Activated T-helper 1 cell treated with anti-CD3 and anti-CD28 coated beads, Interleukin-12 subunit alpha, Interleukin-12 subunit beta, Interleukin-2, Interleukin-4 antibody, amounts not matched to agents 30 ng/mL and 10 ng/mL and 1 ng/mL, durations not matched to agents 14 hours and 24 hours and 36 hours (primary cell): ENCODE measurements at places on chromosomes 2 and 18.

DNA sequence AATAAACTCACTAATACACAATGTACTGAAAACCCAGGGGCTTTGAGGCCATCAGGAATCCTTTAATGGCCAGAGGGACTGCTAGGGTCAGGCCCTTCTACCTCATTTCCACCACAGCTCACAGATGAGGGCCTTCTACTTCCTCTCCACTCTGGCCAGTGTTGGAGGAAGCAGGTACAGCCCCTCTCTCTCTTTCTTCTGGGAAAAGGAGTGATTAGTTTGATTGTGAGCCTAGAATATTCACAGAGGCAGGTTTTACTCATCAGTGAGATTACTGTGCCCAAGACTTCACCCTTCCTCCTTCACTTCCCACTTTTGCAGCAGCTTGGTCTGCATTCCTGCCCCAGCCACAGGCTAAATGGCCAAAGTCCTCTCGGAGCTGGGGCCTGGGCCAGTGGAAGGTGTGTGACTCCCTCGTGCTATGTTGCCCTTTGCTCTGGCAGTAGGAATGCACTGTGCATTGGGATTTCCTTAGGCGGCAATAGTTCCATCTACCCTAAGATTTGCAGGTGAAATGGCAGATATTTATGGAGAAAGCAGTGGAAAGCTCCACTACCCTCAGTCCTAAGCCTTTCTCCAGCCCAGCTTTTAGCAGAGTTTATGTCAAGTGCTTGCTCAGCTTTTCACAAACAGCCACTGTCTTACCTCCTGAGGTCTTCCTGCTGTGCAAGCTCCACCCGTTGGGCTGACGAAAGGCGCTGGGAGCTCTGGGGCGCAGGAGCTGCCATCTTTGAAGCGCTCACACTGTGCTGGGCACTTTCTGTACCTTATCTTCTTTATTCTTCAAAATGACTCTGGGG lies 36.2 kb upstream of the YES1 start:
- no peak for DNase-seq

DNA sequence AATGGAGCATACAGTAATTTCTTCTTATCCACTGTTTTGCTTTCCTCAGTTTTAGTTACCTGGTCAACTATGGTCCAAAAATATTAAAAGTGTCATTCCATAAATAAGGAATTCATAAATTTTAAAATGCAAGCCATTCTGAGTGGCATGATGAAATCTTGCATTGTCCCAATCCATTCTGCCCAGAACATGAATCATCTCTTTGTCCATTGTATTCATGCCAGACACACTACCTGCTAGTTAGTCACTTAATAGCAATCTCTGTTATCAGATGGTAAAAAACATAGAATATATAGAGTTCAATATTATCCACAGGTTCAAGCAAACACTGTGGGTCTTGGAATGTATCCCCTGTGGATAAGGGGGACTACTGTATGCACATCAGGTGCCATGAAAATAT lies 872.2 kb upstream of the NXPH2 start:
- DNase-seq, result no peak

- DNase-seq, result no peak
Observed at GRCh38 chr2:239629926-239630617, 229.3 kb upstream of the HDAC4 start.

- DNase-seq, result no peak
Observed at GRCh38 chr2:229528846-229529245, 185.5 kb downstream of the DNER start.

GRCh38 chr2:1916881-1917280 lies 172.6 kb upstream of the PXDN start:
- no peak for DNase-seq

GRCh38 chr18:22110461-22110924 lies 58.9 kb upstream of the GATA6 start:
- no peak for DNase-seq

GRCh38 chr2:208285853-208286252 lies 19.8 kb downstream of the PIKFYVE start:
- no peak for DNase-seq

DNA sequence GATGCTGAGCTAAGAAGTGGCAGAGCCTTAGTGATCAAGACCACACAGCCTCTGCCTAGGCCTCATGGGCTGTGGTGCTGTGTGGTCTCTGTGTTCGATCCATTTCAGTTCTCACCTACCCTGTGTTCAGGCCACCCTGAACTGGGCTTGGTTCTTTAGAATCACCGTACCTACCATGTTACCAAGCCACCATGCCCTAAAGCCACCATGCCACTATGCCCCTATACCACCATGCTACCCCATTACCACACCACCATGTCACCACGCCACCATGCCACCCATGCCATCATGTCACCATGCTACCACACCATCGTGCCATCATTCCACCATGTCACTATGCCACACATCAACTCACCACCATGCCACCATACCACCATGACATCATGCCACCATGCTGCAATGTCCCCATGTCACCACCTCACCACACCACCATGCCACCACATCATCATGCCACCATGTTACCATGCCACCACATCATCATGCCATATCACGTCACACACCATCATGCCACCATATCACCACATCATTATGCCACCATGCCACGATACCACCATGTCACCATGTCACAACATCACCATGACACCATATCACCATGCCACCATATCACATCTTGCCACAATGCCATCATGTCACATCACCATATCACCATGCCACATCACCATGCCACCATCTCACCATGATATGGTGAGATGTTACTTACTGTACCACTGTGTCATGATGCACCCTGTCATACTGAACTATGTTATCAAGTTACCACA lies 191.0 kb upstream of the ARL4C start:
- no peak for DNase-seq

- no peak for DNase-seq
Observed at GRCh38 chr18:57951117-57951796, 92.8 kb upstream of the NEDD4L start.

- DNase-seq, result no peak
Observed at GRCh38 chr2:15539999-15540398, 21.1 kb downstream of the NBAS start.

GRCh38 chr2:2493496-2493895 lies 162.4 kb upstream of the MYT1L start:
- no peak for DNase-seq

DNA sequence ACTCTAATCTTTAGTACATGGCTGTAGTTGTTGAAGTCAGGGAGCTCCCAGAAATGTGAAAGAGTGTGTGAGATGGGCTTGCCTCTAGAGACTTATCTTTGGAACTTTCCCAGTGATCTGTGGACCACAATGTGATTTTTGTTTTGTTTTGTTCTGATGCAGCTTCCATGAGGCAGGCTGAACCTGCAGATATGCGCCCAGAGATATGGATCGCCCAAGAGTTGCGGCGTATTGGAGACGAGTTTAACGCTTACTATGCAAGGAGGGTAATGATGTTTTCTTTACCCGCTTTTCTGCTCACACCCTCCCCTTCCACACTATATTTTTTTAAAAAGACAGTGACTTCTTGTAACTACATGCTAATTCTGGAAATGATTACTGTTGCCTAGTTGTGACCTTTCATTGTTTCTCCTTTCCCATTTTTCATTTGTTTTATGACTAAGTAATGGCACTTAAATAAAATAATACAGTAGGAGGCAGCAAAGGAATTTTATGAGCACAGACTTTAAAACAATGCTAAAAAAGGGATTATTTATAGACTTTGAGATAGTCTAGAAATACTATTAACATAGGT lies 29.3 kb downstream of the BCL2L11 start:
- DNase-seq, result no peak

GRCh38 chr2:207160115-207160514 lies 5.6 kb downstream of the KLF7 start:
- no peak for DNase-seq

DNA sequence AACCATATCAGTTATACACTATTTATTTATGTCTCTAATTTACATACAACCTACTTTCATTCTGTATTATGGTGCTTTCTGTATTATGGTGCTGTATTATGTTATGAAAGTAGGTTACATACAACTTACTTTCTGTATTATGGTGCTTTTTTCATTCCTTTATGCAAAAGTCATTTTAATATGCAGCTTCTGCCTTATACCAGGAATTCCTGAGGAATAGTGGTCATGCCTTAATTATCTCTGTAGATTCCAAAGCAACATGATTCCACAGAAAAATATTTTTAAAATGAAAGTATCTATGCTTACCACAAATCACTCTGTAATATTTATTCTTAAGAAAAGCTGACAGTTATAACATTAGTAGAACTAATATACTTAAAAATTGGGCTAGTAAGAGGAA lies 922.0 kb upstream of the NRXN1 start:
- no peak for DNase-seq

GRCh38 chr2:139790807-139791752 lies 1010.9 kb upstream of the NXPH2 start:
- no peak for DNase-seq

DNA sequence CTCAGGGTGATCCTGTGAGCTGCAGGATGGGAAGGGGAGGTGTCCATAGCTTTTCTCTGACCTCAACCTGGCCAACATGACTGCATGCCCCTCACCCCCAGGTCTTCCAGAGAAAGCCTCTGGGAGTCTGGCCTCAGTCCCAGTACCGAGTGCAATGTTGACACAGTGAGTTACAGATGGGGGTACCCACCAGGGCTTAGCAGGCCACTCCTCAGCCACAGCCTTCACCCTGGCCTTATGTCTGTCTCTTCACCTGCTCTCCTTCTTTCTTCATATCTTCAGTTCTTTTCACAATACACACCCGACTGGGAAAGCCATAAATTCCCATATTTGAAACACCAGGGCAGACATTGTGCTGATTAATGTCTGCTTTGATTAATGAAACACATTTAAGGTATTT lies 33.5 kb downstream of the AOX1 start:
- no peak for DNase-seq

- DNase-seq, result no peak
Observed at GRCh38 chr2:71685073-71685848, 231.9 kb downstream of the DYSF start.

DNA sequence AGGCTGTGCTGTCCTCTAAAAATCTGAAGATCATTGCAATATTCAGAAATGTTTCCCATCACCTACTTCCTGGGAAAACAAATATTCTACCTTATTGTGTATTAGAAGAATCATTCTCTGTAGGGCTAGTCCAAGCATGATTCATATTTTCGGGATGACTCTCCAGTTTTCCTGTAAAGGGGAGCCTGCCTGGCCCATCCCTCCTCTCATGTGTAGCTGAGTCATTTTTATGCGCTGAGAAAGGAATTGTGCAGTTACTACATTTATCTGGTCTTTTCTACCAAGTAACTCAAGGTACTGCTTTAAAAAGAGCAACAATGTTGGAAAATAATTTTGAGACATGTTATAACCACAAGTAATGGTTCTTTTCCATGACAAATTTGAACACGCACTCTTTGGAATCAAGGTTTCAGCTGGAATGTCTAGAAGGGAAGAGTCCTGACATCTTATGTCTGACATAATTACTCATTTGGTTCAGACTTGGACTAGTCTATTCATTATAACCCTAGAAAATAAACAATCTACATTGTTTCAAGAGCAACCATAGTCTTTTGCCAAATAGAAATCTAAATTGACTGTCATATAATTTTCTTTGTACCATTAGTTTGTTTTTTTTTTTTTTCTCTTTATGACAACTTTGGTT lies 6.6 kb downstream of the DSG3 start:
- DNase-seq, result no peak

DNA sequence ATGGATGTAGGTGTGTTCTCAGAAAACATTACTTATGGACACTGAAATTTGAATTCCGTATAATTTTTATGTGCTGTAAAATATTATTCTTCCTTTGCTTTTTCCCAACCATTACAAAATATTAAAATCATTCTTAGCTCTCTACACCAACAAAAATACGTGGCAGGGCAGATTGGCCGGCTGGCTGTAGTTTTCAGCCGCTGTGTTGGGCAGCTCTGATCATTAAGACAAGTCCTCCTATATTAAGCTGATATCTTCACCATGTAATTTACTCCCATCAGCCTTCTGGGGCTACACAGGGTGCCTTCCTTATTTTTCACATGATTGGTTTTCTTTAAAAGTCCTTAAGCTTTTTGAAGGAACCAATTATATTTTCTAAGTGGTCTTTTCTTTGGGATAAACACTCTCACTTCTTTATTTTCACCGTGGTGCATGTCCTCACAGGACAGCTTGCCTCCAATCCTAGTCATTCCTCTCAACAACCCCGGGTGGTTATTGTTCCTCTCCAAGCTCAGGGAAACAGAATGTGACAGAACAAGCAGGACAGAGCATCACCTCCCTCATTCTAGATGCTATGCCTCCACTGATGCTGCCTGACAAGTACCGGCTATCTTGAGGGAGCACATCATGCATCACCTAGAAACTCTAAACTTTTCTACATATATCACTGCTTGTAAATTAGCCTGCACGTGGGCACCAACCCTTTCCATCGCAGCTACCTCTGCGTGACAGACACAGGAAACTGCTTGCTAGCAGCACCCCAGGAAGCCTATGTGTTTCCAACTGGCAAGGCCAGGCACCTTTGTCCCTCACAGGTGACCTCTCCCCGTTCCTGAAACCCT lies 362.3 kb downstream of the MYCN start:
- no peak for DNase-seq

GRCh38 chr2:33236482-33237385 lies 239.7 kb upstream of the RASGRP3 start:
- no peak for DNase-seq

DNA sequence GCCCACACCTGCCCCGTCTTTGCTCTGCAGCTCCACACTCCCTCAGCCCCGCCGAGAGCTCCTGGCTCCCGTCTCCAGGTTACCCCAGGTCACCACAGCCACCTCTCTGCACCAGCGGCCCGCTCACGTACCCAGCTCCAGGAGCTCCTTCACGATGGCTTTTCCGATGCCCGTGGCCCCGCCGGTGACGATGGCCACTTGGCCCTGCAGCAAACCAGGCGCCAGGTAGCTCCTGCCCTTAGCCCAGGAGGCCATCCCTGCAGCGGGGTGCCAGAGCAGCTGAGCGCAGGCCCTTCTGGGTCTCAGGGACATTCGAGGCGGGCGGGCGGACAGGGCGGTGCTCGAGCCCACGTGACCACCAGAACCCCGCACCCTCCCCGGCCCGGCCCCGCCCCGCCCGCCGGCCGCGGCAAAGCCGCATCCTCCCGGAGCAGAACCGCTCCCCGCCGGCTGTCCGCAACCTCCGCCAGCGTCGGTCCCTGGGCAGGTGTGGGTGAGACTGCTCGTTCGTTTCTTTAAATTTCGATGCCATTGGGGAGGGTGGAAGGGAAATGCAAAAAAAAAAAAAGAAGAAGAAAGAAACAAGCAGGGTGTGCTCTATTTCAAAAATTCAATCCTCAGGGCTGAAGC lies at the start of the genes PECR and TMEM169:
PECR (minus strand) TSS at position 323 of the 630 bp plus-strand sequence; CDS start at position 255, 68 bp downstream.
TMEM169 (plus strand) TSS at position 433 of the 630 bp plus-strand sequence. CDS start 14,045 bp downstream, outside the sequence.
- DNase-seq, result peak; percentile 74

DNA sequence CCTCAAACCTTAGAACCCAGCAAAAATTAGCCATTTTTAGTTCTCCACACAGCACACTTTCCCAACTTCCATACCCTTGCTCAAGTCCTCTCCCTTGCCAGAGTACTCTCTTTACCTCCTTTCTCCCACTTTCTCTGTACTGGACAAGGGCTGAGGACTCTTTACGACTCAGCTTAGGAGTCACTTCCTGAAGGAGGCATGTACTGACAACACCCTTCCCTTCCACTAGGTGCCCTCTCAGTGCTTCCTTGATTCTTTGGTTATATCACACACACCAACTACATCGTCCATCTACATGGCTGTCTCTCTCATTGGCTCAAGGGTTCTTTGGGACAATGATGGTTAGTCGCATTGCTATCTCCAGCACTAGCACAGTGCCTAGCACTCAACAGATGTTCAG lies 5.2 kb upstream of the C18orf63 start:
- no peak for DNase-seq

GRCh38 chr2:159982270-159982669 lies 80.1 kb downstream of the PLA2R1 start:
- no peak for DNase-seq

- no peak for DNase-seq
Observed at GRCh38 chr2:187409682-187410081, 38.4 kb downstream of the CALCRL start.

- DNase-seq, result no peak
Observed at GRCh38 chr2:172229125-172229524, 126.4 kb upstream of the DLX2 start.
